Coronary artery (tissue), 2 donors: ENCODE measurements at places on chromosomes 4 and X.

DNA sequence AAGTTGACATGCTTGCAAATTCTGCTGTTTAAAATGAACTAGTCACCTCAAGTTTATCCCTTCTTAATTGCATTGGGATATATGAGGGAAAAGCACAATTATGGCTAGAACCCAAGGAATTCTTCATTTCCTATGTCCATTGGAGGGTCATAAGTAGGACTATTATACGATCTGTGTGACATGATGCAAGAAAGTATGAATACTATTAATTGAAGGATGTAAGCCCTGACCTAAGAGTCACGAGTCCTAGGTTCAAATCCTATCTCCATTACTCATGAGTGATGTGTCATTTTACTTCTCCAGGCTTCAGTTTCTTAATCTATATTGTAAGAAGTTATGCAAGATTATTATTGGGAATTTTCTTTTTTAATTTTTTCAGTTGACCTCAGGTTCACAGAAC is 542.9 kb upstream of the GRIA3 start:
- DNase-seq: no peak

DNA sequence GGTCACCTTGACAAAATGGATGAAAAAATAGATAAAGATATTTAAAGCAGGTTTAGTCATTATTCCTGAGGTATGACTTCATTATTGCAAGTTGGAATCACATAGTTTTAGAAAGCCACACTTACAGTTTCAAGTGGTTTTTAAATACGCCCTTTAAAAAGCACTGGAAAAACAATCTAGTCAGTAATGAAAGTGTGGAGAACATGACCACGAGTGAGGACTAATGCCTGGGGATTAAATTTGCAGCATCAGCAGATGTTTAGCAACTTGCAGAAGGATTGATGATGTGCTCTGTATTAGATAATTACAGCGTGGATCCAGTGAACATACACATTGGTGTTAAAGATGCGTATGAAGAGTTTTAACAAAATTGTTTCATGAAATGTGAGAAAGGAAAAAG is 5.9 kb downstream of the SPARCL1 start:
- no peak for DNase-seq

DNA sequence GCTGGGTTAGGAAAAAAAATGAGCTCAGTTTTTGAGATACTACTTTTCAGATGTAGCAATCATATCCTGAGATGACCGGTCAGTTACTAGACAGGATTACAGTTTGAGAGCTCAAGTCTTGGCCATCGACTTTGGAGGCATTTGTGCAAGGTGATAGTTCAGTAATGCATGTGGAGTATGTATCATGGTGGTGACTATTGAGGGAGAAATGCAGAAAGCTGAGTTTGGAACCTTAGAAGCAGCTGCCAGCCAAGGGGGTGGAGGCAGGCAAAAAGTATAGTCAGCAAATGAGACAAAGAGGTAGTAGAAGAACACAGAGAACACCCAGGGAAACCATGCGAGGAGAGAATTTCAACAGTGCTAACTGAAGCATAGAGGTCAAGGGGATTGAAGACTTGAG is 48.7 kb upstream of the SLC4A4 start:
- DNase-seq: no peak

DNA sequence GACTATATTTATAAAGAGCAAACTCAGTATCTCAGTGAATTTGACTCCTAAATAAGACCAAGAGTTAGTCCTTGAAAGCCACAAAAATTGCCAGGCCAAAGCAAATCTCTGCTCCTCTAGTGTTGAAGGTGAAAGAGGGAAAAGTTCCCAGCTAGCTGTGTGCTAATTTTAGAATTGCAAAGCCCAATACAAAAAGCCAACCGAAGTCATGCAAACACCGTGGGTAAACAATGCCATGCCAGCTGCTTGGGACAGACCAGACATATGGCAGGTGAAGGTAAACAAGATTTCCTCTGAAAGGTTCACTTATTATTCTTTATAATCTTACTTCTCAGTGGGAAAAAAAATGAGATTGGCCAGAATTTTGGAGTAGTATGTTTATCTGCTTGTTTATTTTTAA is 80.5 kb upstream of the LNX1 start:
- DNase-seq: no peak

DNA sequence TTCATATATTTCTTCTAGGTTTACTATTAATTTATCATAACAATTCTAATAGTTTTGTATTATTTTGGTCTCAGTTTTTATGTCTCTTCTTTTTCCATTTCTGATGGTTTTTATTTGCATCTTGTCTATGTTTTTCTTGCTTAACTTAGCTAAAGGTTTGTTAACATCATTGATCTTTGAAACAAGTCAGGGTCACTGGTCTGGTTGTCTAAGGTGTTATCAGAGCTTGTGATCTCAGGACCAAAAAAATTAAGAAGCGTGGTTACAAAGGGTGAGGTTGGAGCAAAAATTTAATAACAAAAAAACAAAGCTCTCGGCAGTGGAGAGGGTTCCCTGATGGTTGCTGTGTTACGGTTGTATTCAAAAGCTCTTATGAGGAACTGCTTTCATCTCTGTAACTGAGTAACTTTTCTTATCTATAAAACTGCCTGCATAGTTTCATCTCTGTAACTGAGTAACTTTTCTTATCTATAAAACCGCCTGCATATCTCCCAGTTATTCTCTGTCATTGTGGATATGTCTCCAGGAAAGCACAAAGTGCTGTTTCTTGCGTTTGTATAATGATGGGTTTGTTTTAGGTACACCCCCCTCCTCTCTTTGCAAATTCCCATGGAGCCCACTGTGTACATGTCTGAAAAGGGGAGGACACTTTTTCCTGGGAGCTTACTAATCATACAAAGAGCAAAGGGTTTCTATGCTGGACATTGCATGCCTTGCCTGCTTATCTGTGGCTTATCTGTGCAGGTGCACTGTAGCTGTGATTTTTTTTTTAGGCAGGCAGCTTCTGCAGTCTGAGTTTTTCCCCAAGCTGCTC is 62.4 kb upstream of the UGT2B15 start:
- no peak for DNase-seq

- DNase-seq: no peak
Observed at GRCh38 chr4:83329521-83330110, 5.0 kb downstream of the HPSE start.

GRCh38 chr4:13284932-13285331 is 199.2 kb downstream of the RAB28 start:
- DNase-seq: no peak

GRCh38 chr4:174764105-174764729 is 64.8 kb downstream of the GLRA3 start:
- no peak for DNase-seq

DNA sequence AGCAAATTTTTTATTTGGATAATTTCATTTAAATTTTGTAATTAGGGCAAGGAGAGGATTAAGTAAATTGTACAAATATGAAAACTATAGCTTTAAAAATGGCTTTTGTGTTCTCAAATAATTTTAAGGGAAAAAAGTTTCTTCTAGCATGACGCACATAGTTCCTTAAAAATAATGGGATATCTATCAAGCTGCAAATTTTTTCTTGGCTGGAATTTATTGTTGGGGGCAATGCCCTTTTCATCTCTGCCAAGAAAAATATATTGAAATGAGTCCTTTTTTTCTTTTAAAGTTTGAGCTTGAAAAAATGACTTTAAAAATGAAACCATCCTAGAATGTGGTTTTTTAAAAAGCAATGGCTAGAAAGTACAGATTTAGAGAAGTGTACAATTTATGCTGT is 154.4 kb upstream of the UGT8 start:
- DNase-seq: no peak

DNA sequence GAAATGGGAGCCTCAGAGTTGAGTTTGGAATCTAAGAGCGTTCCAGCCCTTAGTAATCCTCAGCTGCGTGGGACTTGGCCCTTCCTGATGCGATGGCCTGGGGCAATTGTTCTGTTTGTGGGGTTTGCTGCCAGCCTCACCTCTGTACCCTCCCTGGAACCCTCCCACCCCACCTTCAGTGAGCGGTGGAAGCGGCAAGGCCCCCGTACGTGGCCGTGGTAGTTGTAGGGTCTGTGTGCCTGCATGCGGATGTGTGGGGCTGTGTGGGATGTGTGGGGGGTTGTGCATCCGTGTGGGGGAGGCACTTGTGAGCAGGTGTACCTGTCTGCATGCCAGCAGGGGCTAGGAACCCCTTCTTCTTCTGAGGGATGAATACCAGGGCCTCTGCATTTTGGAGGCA is 65.4 kb upstream of the ADRA2C start:
- no peak for DNase-seq

DNA sequence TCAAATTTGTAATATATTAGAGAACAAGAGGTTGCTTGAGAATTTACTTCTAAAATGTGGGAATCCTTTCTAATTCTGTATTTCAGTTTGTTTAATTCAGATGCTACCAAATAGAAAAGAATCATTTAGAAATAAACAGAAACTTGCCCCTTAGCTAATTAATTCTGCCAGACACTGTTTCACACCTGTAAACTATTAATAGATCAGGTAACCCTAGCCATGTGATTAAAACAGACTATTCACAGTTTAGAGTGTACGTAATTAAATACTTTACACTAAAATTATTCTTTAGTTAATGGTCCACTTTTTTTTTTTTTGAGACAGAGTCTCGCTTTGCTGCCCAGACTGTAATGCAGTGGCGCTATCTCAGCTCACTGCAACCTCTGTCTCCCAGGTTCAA is 124.0 kb downstream of the PTPN13 start:
- no peak for DNase-seq

DNA sequence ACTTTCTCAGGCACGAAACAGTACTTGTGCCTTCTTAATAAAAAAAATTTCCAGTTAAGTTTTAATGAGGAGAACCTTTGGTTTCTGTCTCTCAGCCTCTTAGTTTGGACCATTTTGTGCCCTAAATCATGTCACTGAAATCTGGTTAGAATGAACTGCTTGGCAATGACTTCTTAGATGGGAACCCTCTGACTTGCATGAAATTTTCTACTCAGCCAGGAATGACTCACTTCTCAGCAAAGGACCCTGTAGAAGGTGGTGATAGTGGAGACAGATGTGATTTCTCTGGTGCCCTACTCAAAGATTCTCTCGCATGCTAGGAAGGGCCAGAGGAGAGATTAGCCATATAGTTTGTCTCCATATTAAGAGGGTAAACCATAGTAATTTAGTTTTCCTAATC is 50.5 kb downstream of the RASL11B start:
- DNase-seq: no peak
